ENCODE measurements at places on chromosomes 7 and 10.

GRCh38 chr10:86649471-86650150, 4.7 kb upstream of the OPN4 start:
- DNase-seq = no peak

DNA sequence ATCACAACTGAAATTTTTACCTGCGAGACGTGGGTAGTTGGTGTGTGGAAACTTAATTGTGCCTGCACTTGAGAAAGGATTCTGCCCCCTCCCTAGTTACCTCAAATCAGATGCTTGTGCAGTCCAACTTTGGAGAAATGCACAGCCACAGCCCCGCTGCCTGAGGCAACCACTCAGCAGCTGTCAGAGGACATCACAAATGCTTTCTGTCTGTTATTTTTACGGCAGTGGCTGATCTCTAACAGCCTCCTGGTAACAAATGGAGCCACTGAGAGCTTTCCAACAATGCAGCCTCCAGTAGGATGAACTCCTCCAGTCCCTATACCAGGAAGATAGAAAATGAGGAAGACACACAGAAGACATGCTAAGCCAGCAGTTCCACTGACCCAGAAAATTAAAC, 712.2 kb upstream of the GHITM start:
- DNase-seq = no peak

DNA sequence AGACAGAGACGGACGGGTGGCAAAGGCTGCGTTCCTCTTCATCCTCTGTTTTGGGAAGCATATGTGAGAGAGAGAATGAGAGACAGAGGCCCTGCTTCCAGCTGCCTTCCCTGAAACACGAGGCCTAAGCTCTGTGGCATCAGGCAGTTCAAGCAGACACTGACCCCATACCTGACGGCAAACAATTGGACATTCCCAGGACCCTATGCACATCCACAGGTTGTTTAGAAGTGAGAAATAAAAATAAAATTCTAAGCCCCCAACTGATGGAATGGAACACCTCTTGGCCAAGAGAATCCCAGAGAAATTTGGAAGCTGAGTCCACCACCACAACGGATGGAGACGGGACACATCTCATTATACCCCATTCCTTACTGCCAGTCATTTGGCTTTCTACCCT, 105.3 kb downstream of the CPXM2 start:
- DNase-seq = no peak

- DNase-seq = no peak
Observed at GRCh38 chr7:88689821-88690220, 69.7 kb upstream of the ZNF804B start.

- no peak for DNase-seq
Observed at GRCh38 chr7:141011443-141011842, 3.3 kb downstream of the MRPS33 start.

- no peak for DNase-seq
Observed at GRCh38 chr7:156947120-156947843, 2.2 kb upstream of the NOM1 start.

- DNase-seq = no peak
Observed at GRCh38 chr10:50497758-50498157, 126.0 kb downstream of the SGMS1 start.

DNA sequence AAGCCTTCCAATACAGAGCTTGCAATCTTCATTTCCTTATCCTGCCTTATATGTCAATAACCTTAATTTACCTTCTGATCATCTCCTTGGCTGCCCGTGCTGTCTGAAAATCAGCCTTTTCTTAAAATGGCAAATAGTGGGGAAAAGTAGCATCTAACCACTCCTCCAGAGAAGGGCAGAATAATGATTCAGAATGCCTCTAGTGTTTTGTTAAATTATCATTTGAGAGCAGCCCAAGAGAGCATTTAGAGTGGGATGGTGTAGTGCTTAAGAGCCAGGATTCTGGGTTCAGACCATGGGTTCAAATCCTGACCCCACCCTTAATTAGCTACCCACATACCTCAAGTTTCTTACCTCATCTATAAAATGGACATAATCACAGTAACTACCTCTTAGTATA, 4.6 kb upstream of the TMEM139 start:
- DNase-seq = no peak

DNA sequence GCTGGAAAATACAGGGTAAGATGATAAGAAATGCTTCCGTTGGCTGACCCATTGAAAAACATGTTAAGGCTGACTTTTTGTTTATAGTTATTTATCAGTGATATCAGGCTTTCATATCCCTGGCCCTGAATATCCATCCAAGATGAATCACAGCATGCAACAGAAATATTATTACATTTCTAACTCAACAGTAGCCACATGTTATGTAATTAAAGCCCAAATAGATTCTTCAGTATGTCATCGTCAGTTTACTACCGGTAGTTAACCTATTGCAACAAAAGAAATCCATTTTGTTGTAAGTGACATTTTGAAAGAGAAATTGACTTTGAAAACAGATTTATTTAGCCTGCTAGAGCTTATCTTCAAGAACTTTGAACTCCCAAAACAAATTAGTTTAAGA, 354.1 kb upstream of the CELF2 start:
- no peak for DNase-seq

- no peak for DNase-seq
Observed at GRCh38 chr7:149753375-149754233, 19.8 kb downstream of the ZNF467 start.

DNA sequence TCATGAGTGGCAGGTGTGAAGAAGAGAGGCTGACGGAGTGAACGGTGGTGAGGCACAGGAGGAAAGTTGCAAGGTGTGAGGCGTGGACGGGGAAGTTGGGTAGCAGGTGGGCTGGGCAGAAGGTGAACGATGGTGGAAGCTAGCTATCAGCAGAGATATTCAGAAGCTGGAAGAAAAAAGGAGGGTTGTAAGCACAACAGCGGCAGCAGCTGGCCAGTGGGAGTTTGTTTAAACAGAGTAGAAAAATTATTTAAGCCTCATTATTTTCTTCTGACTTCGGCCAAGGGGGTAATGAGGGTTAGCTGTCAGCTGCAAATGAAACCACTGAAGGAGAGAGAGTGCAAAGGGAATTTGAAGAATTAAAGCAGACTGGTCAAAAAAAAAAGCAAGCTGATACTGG, 62.1 kb upstream of the PRKAR2B start:
- no peak for DNase-seq

- DNase-seq = no peak
Observed at GRCh38 chr10:78339251-78339650, 305.6 kb downstream of the RPS24 start.

DNA sequence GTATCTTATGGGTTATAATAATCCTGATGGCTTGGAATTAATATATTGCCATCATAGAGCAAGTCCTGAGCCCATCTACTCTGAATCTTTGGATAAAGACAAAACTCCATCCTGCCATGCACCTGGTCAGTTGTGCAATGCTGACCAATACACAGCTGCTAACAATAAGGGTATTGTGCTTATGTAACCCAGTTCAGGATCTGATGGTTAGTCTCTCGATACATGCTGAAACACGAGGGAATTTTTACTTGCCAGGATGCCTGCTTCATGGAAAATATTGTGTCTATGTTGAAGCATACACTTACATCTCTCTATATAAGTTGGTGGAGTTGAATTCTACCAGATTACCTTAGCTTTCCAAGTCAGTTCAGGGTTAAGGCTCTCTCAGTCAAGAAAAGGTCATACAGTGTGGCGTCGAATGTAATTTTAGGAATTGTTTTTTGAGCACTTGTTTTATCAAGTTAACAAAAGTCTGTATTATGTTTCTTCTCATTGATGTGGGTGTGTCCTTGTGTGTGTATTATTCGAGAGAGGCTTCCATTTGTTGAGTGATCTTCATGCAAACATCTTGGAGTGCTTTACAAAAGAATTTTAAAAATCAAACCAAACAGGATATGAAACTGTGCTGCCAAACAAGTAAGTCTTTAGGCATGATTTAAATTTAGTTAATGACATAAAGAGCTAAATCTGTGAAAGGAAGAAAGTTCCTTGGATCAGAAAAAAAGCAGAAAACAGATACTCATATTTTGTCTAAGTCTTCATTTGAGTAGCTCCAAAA, 449.1 kb downstream of the SUGCT start:
- no peak for DNase-seq

DNA sequence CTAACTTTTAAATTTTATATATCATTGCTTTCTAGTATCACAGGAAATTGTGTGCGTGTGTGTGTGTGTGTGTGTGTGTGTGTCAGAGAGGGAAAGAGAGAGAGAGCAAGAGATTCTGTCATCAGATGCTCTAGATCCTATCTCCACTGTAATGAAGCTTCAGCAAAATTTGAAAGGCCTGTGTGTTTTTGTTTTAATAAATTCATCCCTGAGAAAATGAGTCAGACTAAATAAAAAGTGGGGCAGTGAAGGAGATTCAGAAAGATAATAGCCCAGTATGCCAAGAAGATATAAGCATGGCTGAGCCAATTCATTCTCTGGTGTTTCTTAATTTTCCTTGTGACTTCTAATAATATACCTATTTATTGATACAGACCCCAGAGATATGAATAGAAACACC, 184.2 kb upstream of the TMEM196 start:
- no peak for DNase-seq

DNA sequence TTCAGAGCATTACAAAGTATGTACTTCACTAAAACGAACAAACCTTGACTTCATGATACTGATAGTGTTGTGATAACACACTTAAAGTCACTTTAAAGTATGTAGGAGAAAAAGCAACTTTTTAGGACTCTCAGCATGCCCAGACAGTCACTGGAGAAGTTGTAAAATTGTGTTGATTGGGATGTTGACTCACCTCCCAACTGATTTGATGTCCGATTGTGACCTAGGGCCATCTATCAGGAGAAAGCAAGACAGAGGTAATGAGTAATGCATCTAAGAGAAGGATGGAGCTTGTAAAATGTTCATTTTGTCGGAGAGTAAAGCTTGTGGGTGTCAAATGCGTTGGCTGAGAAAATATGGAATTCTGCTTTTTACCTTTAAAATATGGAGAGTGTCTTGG, 135.4 kb upstream of the SEMA3D start:
- DNase-seq = no peak

DNA sequence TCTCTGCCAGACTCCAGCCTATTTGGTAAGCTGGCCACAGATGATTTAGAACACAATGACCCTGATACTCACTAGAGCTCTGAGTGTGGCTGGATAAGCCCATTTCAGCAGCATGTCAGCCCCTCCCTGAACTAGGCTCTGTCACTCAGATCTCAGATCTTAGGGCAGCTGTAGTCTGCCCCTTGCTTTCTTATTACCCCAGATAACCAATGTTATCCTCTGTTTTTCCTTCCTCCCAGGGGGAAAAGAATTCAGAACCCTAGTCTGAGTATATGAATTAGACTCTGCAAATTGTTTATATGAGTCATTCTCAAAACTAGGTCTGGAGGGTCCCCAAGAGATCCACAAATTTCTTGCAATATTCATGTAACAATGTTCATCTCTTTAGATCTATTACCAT, 286.2 kb downstream of the KCNMA1 start:
- DNase-seq = no peak

DNA sequence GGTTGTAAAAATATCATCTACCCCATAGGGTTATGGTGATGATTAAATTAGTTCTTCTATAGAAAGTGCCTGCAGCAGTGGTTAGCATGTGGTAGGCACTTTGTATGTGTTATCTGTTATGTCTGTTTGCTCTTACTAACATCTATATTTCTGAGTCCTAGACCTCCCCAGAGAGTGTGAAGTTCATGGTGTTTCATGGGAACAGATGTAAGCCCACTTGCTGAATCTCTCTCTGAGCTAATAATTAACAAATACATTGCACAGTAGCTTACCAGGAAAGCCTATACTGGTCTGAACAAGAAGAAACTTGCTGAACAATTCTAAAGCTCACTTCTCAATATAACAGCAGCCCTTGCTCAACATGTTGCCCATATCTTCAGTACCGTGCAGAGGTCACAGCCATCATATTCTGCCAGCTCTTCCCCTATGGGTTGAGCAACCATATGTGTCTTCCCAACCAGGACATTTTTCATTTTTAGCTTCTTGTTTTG, 100.1 kb downstream of the NPSR1 start:
- no peak for DNase-seq

- DNase-seq = no peak
Observed at GRCh38 chr7:2100278-2101208, 132.2 kb downstream of the MAD1L1 start.

- DNase-seq = no peak
Observed at GRCh38 chr7:87506246-87507180, 31.0 kb upstream of the ABCB4 start.

DNA sequence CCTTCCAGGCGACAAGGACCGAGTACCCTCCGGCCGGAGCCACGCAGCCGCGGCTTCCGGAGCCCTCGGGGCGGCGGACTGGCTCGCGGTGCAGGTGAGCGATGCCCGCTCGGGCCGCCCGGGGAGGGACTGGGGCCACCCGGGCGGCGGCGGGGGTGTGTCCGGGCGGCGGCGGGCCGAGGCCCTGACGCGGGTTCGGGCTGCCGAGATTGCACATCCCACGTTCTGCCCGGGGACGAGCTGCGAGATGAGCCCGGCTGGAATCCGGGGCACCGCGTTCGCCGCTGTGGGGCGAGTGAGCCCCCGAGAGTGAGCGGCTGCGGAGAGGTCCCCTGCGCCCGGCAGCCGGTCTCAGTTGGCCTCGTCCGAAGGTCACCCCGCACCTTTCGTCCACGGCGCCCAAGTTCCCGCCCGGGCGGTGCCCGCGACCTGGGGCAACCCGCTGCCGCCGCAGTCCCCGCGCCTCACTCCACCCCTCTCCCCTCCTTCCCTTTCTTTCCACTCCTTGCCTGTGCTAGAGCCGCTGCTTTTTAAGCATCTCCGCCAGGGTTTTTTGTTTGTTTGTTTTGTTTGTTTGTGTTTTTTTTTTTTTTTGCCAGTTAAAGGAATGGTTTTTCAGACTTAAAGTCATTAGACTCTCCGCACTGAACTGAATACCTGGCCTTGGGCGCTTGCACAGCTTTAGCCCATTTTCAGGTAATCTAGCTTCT, 515 bp downstream of the RALA start:
- DNase-seq = no peak

- no peak for DNase-seq
Observed at GRCh38 chr7:24580283-24580946, 7.2 kb downstream of the PALS2 start.

- DNase-seq = no peak
Observed at GRCh38 chr7:46636022-46636421, 715.0 kb upstream of the IGFBP3 start.

GRCh38 chr7:47035522-47035921, 546.4 kb downstream of the TNS3 start:
- no peak for DNase-seq

GRCh38 chr10:60043561-60044241, 137.3 kb upstream of the CCDC6 start:
- DNase-seq = no peak

DNA sequence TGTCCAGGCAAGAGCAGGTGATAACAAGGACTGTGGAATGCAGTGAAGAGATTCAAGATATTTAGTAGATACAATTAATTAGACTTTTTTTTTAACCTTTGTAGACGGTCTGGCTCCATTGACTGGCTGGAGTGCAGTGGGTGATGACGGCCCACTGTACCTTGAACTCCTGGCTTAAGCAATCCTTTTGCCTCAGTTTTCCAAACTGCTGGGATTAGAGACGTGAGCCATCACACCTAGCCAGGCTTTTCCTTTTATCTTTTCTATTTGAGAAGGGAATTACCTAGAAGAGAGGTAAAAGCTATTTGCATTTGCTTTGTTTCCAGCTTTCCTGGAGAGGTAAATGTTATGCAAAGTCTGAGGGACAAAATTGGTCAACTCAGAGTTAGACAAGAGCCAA, 213.0 kb upstream of the MAGI2 start:
- no peak for DNase-seq
